Stimulated activated CD4-positive, alpha-beta T cell treated with anti-CD3 and anti-CD28 coated beads, TNF-alpha, amount 100 ng/mL, for 24 hours (primary cell): ENCODE measurements at places on chromosomes 6 and 20.
A peak's percentile ranks its signal among the peaks of the same experiment; 100 is the strongest.

- DNase-seq: no peak
Observed at GRCh38 chr6:156434049-156434794, 343.0 kb upstream of the ARID1B start.

DNA sequence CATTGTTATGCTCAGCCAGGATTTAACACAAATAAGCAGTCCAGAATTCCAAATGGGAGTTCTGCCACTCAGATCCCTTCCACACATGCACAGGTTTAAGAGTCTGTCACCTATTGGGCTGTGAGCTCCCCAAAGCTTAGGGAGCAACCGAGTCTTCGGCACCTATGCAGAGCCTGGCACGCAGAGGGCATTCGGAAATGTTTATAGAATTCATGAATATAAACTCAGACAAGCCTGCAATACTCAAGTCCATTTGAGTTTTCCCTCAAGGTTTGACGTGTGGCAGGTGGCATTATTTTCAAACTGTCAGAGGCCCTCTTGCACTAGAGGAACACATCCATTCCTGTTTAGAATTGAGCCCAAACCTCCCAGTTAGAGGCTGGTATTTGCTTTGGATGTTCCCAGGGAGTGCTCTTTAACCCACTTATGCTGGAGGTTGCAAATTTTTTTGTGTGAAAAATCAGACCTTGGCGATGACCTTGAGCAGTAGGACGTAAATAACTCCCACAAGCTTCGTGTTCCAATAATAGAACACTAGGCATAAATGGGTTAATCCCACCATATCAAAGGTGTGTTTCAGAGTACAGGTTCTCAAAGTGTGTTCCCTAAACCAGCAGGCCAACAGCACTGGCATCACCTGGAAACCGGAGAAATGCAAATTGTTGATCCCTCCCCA is 28.1 kb downstream of the MAP1LC3A start:
- no peak for DNase-seq

GRCh38 chr6:26358511-26358981 is 6.5 kb upstream of the BTN3A2 start:
- no peak for DNase-seq

- no peak for DNase-seq
Observed at GRCh38 chr20:20365480-20366161, 2.3 kb upstream of the INSM1 start.

- no peak for DNase-seq
Observed at GRCh38 chr6:26121141-26122004, 34.1 kb downstream of the HFE start.

GRCh38 chr6:87798393-87799278 is 96.6 kb upstream of the AKIRIN2 start:
- no peak for DNase-seq

DNA sequence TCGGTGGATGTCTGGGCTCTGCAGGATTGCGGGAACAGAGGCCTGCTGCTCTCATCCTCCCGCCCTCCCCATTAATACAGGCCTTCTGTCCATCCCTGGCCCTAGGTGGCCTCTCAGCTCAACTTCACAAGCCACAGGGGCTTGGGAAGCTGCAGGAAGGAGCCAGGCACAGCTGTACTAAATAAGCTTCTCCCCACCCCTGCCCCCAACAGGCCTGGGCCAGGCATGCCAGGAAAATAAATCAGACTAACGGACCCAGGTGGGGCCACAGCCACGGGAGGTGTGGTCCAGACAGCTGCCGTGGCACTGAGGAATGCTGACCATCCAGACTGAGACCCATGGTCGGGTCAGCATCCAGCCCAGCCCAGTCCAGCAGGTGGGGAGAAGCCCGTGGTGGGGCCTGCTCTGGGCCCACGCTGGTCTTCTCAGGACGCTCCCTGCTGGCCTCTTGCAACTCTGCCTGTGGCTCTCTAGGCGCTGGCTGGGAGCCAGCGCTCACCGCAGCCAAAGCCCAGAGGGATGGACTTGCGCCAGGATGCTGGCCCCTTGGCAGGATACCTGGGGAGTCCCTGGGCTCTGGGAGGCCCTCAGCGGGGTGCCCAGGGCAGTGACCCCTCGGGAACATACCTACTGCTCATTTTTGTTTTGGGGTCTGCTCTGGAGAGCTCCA is 8.6 kb upstream of the YTHDF1 start:
- DNase-seq: no peak

GRCh38 chr6:128598571-128598970 is 78.2 kb upstream of the PTPRK start:
- no peak for DNase-seq

- no peak for DNase-seq
Observed at GRCh38 chr6:161584051-161584450, 310.2 kb upstream of the AGPAT4 start.

GRCh38 chr6:37155394-37156312 is 14.3 kb upstream of the PIM1 start:
- DNase-seq: peak; percentile 71

DNA sequence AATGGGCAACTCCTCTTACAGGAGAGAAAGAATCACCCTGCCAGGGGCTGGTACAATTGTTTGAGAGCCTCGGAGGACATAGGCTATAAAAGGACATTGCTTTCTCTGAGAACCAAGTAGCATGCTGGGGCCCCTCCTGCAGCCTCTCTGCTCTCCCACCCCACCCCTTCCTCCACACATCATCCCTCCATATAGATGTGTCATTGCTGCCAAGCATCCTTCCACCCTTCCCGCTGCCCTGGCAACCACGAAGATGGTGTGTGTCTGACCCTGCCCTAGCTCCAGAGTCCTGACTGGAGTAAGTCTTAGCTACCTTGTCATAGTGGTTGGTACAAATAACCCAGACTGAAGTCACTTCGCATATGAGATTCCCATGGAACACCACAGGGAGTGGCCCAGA is 129.7 kb downstream of the SNX5 start:
- no peak for DNase-seq

GRCh38 chr6:150539568-150539967 is 60.1 kb upstream of the PLEKHG1 start:
- no peak for DNase-seq

- no peak for DNase-seq
Observed at GRCh38 chr20:54067606-54068174, 2.7 kb downstream of the BCAS1 start.

DNA sequence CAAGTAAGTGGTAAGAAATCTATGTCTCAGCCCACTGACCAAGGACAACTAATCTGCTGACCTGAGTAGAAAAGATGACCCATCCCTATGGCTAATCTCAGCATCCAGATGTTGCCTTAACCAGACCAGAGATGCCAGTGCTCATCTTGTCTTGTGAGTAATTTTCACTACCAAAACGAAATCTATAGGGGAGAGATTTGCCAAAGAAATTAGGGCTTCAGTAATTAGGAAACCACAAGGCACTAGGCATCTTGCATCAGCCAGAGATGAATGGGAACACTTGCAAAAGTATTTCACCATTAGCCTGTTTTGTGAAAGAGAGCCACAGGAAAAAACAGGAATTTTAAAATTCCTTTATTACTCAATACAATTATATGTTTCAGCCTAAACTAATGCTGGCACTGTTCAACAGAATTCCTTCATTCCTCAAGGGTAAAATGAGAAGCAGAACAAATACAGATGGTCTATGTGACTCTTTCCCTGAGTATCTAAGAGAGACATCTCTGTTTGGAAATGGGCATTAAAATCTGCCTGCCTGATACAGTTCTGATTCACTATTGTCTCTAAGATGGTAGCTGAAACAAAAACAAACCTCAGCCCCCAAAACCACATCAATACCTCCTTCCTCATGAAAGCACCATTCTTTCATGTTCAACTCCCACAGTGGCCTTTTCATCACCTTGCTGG is 87.8 kb downstream of the GMDS start:
- DNase-seq: no peak

GRCh38 chr6:43744931-43745727 is 24.9 kb upstream of the VEGFA start:
- no peak for DNase-seq

GRCh38 chr20:51425347-51426106 is 117.0 kb downstream of the NFATC2 start:
- no peak for DNase-seq

- no peak for DNase-seq
Observed at GRCh38 chr6:115969930-115970273, 90.8 kb downstream of the FRK start.

- DNase-seq: no peak
Observed at GRCh38 chr20:46840054-46840729, 54.5 kb upstream of the EYA2 start.

GRCh38 chr6:107235007-107235406 is 119.7 kb upstream of the BEND3 start:
- DNase-seq: no peak

- DNase-seq: no peak
Observed at GRCh38 chr6:583116-583515, 73.8 kb downstream of the HUS1B start.

DNA sequence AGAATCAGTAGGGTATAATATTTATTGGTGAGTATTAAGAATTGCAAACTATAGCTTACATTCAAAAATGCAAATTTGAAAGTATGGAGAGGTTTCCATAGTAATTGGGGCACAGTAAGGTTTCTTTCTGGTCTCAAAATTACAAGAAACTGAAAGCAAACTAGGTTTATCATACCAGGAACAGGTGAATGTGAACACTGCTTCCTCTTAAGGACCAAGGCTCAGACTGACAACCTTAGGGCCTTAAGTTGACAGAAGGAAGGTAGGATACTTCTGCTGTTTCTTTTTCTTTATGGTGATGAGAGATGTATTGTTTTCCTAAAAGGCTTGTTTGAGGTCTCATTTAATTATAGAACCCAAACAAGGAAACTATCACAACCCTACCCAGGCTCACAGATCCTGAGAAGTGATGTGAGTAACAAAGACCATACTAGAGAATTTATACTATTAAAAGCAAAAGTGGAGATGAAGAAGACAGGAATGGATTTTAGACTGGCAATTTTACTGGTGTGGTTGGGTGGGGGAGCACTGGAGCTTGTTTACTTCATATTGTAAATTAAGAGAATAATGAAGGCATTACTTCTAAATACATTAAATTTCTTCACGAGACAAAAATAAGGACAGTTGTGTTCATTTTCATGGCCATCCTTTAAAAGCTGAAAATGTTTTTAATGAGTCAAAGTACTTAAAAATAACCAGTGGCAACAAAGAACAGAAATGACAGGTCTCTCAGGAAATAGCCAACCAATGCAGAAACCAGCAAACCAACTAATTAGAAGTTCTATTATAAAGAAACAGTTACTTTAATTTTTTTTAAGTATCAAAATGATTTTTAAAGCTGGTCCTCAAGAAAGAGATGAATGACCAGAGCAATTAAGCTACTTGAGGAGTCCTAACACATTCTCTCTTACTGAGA is 21.3 kb downstream of the STAU1 start:
- no peak for DNase-seq
